CD8-positive, alpha-beta memory T cell (primary cell): ENCODE measurements at places on chromosomes 4 and X. TPM values are rescaled to one million over a fixed set of nuclear protein-coding genes. Genes with fewer than 3 reads are reported as not detected.

- no peak for DNase-seq
Observed at GRCh38 chr4:117700111-117700892, 334.0 kb upstream of the NDST3 start.

DNA sequence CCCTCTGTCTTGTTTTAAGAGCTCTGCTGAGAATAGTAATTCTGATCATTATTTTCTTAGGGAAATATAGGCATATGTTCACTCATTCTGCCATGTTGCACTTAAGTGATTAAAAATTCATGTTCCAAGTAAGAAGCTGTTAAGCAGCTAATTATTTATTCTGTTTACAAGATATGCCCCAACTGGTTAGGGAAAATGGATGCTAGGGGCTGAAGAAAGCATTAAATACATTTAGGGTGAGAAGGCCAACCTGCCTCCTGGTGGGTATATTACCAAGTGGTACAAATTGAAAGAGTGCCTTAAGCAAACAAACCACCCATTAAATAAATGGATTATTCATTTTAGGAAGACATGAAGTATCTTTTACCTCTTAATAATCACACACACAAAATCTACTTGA is 392.6 kb upstream of the EPHA5 start:
- DNase-seq, result no peak

- peak; percentile 49 for DNase-seq
Observed at GRCh38 chrX:154396973-154397887, 947 bp upstream of the RPL10 start.

DNA sequence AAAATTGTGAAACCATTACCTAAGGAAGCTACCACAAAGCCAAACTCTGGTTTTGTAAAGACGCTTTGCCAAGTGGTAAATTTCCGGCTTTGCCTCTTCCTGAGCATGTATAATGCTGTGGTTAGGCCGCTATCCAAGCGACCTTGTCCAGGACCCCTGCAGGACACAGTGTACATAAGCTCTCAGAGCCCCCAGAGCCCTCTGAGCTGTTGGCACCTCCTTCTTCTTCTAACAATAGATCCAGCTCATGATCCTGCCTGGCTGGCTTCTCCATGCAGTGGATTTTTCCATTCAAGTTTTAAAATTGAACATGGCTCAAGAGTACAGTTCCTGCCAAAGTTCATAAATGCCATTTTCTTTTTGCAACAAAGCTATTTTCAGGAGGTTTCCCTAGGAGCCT is 326.7 kb downstream of the MAPK10 start:
- DNase-seq, result no peak

DNA sequence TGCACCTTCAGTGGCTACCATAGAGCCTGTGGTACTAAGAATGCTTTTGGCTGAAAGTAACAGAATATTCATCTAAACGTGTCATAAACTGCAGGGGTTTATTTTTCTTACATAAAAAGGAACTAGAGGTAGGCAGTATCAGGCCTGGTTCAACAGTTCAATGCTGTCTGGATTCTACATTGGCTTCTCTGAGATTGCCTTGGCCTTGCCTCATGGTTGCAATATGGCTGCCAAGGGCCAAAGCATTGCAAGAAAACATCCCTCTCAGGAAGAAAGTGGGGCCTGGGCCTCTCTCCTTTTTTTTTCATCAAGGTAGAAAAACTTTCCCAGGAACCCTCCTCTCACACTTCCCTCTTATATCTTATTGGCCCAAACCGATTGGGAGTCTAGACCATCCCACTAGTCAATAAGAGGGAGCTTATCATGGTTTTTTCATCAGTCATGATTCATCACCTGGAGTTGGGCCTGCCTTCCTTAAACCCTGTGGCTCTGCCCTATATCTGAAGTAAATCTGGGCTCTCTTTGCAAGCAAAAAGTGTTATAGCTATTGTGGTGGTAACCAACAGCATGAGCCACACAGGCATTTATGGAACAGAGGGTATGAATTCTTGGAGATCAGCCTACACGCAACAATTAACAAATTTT is 1.8 kb upstream of the DOCK11 start:
- no peak for DNase-seq

DNA sequence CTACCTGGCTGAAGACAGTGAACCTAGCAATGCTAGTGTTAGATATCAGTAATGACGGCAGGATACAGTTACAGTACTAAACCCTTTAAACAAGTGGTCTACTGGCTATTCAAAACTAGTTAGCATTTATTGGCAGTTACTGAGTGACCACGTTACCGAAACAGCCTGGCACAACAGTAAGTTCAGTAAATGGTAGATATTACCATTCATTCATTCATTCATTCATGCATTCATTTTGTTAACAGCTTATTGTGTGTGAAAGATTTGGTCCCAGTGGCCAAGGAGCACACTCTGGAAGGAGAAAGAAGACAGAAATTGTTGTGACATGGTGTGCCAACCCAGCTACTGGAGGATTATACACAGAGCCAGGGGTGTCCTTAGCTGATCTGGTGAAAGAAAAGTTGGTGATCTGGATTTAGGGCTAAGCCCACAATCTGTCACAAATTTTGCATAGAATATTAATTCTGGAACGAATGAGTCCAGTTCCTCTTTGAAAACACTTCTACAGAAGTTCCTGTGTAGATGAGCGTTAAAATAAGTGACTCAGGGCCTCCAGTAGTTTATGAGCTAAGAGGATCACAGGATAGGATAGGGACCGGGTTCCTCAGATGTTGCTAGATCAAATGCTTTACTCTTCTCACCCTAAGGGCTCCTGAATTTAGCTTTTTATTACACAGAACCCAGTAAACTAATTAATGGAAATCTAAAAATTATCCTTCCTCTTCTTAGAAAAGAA is 179.1 kb downstream of the CBR4 start:
- no peak for DNase-seq

DNA sequence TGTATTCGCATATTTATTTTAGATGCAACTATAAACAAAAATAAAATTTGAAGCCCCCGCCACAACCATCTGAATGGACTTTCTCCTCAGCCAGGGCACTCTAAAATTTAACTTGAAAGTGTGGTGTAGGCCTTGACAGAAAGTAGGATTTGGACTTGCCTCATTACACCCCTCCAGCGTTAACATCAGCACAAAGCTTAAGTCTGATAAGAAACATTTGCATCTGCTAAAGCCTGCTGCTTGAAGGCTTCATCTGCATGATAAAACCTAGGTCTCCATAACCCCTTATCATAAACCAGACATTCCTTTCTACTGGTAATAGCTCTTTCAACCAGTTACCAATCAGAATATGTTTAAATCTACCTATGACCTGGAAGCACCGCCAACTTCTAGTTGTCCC is 1046.5 kb downstream of the FAT4 start:
- no peak for DNase-seq

GRCh38 chr4:109434007-109434971 is 674 bp downstream of the SEC24B start:
- peak; percentile 32 for DNase-seq

- no peak for DNase-seq
Observed at GRCh38 chr4:100246697-100247096, 56.4 kb upstream of the DDIT4L start.

DNA sequence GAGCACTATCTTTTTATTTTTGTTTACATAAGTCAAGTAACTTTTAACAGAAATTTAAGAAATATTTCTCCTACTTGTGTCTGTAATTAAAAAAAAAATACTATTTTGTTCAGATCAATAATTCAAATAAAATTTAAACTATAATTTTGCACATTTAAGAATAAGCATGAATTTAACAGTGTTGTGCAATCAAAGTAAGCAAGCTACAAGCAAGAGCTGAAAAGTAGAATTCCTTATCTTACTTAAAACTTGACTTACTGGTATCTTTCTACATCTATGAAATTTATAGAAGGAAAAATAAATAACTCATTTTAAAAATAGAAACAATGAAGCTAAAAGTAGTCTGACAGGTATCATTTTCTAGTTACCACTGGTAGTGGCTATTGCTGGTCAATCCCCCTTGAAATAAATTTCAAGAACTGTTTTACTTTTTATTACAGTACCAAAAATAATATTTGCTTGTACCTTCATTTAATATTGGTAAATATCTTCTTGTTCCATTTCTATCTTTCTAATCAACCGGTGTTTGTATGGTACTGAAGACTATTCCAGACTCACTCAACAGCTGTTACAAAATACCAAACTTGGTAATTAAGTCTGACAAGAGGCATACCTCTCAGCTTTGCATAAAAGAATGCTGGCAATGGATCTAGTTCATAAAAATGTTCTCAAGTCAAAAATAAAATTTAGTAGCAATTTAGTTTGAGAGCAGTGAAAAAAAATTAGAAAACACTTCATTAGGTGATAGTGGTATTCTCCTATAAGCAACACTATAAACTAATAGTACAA is 62.2 kb downstream of the NOCT start:
- no peak for DNase-seq

GRCh38 chrX:72102760-72103159 is 29.0 kb downstream of the RTL5 start:
- DNase-seq, result no peak

- no peak for DNase-seq
Observed at GRCh38 chr4:77022560-77023179, 53.1 kb downstream of the CCNI start.

GRCh38 chrX:132561483-132561882 is 72.6 kb upstream of the MBNL3 start:
- no peak for DNase-seq

GRCh38 chrX:23939203-23939602 is 31.4 kb downstream of the CXorf58 start:
- DNase-seq, result no peak

DNA sequence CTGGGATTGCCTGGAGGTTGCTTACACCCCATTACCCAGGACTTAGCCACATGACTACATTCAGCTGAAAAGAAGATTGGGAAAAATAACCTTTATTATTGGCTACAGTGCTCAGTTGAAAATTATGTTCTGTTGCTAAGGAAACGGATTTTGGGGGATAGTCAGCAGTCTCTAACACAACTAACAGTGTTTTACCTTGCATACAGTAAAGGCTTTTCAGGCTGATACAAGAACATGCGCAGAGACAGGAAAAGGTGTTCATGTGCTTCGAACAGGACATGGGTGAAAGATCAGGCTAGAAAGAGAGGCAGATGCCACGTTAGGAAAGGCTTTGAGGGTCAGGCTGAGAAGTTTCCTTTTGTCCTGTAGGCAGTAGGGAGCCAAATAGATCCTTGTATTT is 14.8 kb upstream of the RHOH start:
- DNase-seq, result no peak

DNA sequence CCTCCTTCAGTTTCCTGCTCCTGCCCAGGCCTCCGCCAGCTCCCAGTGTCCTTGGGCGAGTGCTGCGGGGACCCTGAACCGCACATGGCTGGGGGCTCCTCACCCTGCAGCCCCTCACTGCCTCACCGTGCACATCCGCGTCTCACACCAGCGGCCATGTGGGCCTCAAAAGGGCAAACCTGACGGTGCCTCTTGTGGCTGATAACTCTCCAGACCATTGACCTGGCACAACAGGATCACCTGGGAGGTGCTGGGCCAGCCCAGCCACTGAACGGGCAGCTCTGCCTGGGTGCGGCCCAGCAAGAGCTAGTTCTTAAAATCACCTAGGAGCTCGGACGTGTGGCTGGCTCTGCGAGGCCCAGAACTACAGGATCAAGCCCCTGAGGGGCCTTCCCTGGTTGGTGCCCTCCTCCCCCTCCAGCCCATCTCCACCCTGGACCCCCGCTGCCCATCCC is 4.1 kb upstream of the S100P start:
- DNase-seq, result no peak

- DNase-seq, result no peak
Observed at GRCh38 chr4:118173126-118173525, 138.8 kb downstream of the NDST3 start.

DNA sequence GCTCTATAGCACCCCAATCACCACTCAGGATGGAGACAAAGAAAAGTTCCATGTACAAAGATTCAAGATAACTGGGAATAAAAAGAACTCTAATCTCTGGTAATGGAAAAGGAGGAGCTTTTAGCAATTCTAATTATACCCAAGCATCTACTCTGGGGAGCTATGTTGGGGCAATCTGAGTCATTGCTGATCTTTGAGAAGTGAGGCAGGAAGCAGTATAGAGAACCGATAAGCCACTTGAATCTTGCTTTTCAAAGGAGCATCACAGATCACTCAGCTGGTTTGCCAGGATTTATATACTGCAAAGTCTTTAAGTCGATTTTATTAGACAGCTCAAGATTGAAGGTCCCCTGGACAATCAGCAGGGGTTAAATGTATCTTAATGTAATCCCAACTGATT is 220.0 kb downstream of the ENOX2 start:
- DNase-seq, result no peak

DNA sequence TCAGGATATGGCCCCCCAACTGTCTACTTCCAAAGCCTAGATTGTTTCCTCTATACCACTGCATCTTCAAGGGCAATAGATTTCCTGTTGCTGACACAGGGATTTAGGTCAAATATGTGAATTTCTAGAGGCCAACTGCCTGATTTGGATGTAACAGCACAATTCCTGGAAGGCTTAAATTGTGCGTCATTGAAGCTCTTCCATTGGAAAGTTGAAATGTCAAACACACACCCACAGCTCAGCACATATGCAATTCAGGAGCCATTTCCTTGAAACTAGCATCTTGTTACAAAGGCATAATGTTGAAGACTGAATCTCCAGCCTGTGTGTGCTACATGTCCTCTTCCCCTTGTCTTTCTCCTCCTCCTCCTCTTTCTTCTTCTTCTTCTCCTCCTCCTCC is 158.6 kb downstream of the STK32B start:
- DNase-seq, result no peak

DNA sequence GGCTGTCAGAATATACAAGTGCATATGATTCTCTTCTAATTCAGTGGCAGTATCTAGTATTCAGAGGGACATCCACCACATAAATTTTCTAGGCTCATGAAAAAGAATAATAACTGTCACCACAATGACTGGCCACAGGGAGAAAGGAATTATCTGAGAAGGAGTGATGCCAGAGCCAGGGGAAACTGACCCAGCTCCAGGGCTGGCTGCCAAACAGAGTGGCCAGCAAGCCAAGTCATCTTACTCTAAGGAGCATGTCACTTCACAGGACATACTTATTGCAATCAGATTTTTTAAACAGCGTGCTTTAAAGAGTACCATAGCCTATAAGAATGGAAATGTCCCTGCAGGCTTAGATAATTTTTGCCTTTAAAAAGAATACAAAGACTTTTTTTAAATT is 5.8 kb upstream of the SEPTIN11 start:
- DNase-seq, result no peak

DNA sequence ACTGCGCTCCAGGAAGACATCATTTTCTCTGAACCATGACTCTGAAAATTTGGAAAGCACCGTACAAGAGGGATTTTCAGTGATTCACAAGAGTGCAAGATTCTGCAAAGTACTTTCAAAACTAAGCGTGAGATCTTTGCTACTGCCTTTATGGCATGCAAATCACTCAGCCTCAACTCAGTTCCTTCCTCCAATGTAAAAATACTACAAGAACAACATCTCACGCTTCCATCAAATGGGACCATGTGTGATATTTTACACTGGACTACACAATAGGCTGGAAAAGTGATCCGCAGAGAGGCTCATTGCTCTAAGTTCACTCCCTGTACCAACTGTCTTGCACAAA is 674 bp upstream of the IL15 start:
- DNase-seq, result no peak

The CLDN22 gene
- total RNA-seq, result not detected

The MAGEA2B gene
- total RNA-seq, result not detected

The CT55 gene
- not detected for total RNA-seq

The MTNR1A gene
- total RNA-seq, result not detected

The IDS gene
- total RNA-seq, result 84.6 TPM

The VEGFD gene
- not detected for total RNA-seq

The SLC26A1 gene
- total RNA-seq, result not detected

The MAGEA10 gene
- not detected for total RNA-seq

The GLRA3 gene
- not detected for total RNA-seq

The PPP1R2C gene
- not detected for total RNA-seq
